ENCODE measurements at places on chromosomes 16 and 17.

DNA sequence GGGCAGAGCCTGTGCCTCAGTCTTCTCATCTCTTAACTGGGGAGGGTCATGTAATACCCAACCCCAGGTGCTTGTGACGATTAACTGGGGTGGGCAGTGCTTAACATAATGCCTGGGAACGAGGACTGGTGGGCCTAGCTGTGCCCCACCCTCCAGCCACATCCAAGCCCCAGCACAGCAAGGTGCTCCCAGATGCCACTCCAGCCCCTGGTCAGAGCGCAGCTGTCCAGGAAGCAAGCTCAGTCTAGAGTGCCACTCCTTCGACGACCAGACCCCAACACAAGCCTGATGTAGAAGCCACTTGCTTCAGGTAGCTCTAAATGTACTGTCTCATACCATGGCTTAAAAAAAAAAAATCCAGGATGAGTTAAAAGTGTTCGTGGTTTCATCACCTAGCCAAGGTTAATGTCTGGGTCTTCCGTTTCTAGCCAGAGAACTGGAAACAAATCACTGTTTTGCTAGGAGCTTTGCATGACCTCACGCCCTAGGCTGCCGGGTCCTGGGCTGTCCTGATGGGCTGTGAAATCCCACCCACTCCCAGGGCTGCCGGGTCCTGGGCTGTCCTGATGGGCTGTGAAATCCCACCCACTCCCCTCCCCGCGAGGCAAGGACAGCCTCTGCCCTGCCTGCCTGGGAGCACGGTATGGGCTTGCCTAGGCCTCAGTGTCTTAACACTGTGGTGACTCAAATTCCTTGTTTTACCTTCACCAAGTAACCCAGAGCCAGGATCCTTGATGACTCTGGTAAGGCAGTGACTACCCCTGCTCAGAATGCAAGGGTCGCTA is 7.7 kb downstream of the MIEF2 start:
- DNase-seq, result no peak

DNA sequence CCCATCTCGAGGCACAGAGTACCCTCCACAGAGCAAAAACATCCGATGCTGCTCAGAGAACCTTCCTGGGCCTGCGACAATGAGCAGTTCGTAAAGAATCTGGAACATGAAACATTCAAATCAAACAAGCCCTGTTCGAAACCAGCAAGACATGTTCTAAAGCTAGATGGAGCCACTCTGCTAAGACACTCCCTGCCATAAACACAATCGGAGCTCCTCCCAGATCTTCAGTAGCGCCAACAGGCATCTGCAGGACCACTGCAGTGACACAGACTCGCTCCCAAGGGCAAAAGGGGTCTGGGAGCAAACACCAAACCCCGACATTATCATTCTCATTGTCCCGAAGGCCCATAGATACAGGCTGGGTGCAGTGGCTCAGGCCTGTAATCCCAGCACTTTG is 108.7 kb downstream of the ZFHX3 start:
- DNase-seq, result no peak

GRCh38 chr17:17093764-17094163 is 51.5 kb downstream of the MPRIP start:
- DNase-seq, result no peak

DNA sequence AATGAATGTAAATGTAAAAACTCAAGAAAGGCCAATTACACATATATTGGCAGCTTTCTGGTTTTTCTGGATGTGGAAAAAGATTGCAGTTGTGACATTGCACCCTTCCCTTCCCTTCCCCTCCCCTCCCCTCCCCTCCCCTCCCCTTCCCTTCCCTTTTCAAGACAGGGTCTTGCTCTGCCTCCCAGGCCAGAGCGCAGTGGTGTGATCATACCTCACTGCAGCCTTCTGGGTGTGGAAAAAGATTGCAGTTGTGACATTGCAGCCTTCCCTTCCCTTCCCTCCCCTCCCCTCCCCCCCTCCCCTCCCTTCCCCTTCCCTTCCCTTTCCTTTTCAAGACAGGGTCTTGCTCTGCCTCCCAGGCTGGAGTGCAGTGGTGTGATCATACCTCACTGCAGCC is 41.7 kb downstream of the PIK3R5 start:
- DNase-seq, result no peak

DNA sequence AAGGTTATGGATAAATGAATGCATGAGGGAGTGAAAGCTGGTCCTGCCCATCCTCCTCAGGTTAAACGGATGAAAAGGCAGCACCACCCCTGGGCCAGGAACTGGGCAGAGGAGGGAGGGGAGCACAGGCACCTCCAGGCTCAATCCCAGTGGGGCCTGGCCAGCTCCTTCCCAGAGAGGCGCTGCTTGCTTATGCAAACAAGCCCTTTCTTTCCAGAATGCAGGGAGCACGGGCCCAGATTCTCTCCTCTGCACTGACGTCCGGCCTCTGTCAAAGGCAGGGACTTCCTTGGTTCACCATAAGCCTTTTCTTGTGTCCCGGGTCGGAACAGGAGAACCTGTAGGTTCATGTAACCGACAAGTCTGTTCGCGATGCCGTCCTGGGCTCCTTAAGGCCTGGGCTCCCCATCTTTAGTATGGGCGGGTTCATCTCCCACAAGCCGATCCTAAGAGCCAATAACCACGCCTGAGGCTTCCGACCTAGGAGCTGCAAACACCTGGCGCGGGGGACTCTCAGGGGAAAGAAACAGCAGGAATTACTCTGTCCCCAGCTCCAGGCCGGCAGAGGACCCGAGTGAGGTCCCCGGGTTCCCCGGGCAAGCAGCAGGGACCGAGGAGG is 16.3 kb downstream of the ENPP7 start:
- no peak for DNase-seq

GRCh38 chr17:43753493-43754129 is 5.0 kb downstream of the SOST start:
- DNase-seq, result no peak

DNA sequence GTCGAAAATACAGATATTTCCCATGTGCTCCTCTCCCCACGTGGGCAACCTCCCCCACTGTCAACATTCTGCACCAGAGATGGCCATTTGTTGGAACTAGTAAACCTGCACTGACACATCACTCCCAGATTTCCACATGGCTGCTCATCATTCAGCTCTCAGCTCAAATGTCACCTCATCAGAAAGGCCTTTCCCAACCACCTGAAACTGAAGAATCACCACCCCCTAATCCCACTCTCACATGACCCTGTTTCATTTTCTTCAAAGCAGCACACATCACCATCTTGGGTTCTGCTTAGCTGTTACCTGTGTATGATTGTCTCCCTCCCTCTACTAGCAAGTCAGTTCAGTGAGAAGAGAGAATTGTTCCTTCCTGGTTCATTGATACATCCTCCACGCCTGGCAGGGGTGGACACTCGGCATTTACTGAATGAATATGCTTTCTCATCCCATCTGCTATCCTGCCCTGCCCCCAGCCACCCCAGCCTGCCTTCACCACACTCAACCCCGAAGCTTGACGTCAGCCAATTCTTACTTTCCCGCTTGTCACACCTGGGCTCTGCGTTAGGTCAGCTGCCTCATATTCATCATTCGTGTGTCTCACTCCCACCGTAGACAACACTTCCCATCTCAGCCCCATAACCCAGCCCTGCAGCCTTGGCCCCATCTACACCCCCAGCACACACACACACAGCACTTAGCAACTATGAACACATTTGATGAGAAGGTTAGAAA is 1.5 kb downstream of the C17orf114 start:
- DNase-seq, result no peak

- peak; percentile 86 for DNase-seq
Measured at GRCh38 chr17:28896884-28897768, at the start of gene FLOT2. Gene FLOT2 (minus strand): TSS chr17:28897733. CDS start chr17:28897574, 159 bp downstream.

GRCh38 chr16:12439399-12440227 is 364.1 kb downstream of the CPPED1 start:
- DNase-seq, result no peak

DNA sequence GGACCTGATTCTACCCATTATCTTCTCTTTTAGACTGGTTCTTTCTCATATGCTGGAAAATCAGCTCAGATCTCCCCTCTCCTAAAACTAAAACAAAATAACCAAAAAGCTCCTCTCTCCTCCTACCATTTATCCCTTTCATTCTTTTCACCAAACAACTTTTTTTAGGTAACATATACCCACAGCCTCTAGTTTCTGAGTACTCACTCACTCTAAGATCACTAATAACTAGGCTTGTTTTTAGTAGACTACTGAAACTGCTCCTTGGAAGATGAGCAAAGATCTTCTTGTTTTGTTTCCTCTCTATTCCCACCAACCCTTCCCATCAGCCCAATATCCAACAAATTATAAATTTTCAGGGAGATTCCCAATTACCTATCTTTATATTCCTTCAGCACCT is 129.0 kb downstream of the SKAP1 start:
- no peak for DNase-seq

GRCh38 chr17:41151525-41151924 is 1.9 kb upstream of the KRTAP4-5 start:
- no peak for DNase-seq

Data from upper lobe of left lung (tissue), 6 donors.